BJ (cell line): ENCODE measurements at places on chromosomes 7 and 10. TPM values are rescaled to one million over a fixed set of nuclear protein-coding genes. Genes with fewer than 3 reads are reported as not detected.

Gene CACNB2
- polyA plus RNA-seq: 0.10 and 0.12 TPM in 2 replicates

Gene OR6B1
- not detected in 2 replicates for polyA plus RNA-seq

Gene SCIN
- polyA plus RNA-seq: 0.06 and 0.17 TPM in 2 replicates

Gene OR13A1
- polyA plus RNA-seq: not detected in 2 replicates

Gene CXCL12
- polyA plus RNA-seq: 201 and 217 TPM in 2 replicates

Gene VAX1
- 0.22 and 0.23 TPM in 2 replicates for polyA plus RNA-seq

Gene HOXA13
- 4.6 and 9.2 TPM in 2 replicates for polyA plus RNA-seq

Gene AFAP1L2
- 0.10 and 0.22 TPM in 2 replicates for polyA plus RNA-seq

Gene CPED1
- polyA plus RNA-seq: 18.3 and 22.0 TPM in 2 replicates

Gene ZNF3
- polyA plus RNA-seq: 17.2 and 17.4 TPM in 2 replicates

Gene IGF2BP3
- polyA plus RNA-seq: 13.4 and 14.4 TPM in 2 replicates

Gene GDF2
- not detected in 2 replicates for polyA plus RNA-seq

- no peak for DNase-seq
Observed at GRCh38 chr10:6146921-6147320, 55.8 kb upstream of the PFKFB3 start.

- DNase-seq: no peak
Observed at GRCh38 chr7:142001163-142001874, 5.6 kb downstream of the MGAM start.

DNA sequence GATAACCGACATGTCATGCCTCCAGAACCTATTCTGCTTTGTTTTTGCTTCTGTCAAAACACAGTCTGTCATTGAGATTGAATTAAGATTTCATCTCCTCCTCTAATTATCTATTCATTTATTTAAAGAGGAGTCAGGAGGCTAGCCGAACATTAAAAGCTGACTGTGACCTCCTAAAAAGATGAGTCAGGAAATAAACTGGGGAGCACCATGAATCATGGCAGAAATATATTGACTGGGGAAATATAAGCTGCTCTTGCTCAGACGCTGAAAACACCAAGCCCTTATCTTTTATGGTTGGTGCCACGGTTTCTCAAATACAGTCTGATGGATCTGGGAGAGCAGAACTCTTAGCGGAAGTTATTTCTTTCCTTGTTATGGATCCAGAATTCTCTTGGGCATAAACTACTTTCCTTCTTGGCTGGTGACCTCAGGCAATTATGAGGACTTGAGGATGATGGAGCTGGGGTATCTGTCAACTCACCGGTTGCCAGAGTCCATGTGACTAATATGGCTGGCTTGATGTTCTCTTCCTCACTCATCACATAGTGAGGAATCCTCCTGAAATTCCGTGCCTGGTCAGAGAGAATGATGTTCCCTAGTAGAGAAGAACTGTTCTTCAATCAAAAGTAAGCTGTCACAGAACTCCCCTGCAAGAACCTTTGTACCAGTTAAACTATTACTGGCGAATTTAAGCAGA is 307.6 kb upstream of the PHYHIPL start:
- no peak for DNase-seq

GRCh38 chr7:76086070-76086469 is 38.2 kb downstream of the MDH2 start:
- no peak for DNase-seq

- no peak for DNase-seq
Observed at GRCh38 chr7:150942001-150942590, 36.0 kb downstream of the KCNH2 start.

DNA sequence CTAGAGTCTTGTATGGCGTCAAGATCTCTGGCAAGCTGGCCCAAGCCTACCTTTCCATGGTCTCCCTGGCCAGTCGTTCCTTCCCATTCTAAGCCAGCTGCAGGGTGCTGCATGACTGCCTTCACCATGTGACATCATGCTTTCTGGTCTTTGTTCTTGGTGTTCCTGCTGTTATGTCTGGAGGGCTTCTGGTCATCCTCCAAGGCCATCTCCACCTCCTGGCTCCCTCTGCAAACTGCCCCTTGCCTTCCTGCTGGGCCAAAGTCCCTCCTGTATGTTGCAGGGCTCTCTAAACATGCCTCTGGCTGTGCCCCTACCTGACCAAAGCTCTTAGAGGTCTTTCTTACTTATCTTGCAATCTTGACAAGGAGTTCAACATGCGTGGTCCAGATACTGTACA is 44.4 kb upstream of the SHH start:
- DNase-seq: no peak

DNA sequence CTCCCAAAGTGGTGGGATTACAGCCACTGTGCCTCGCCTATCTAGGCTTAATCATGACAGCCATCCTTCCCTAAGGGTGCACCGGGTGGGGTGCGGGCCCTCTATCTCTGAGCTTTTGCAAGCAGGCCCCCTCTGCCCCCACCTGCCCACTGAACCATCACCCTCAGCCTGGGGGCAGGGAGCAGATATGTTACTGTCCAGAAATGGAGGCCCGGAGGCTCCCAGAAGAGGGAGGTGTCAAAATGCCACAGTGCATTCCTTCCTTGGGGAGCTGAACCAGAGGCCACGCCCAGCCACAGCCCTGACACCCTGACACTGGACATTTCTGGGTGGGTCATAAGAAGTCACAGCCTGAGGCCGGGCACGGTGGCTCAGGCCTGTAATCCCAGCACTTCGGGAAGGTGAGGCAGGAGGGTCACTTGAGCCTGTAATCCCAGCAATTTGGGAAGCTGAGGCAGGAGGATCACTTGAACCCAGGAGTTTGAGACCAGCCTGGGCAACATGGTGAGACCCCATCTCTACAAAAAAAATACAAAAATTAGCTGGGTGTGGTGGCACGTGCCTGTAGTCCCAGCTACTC is 129.8 kb upstream of the TNRC18 start:
- DNase-seq: no peak

DNA sequence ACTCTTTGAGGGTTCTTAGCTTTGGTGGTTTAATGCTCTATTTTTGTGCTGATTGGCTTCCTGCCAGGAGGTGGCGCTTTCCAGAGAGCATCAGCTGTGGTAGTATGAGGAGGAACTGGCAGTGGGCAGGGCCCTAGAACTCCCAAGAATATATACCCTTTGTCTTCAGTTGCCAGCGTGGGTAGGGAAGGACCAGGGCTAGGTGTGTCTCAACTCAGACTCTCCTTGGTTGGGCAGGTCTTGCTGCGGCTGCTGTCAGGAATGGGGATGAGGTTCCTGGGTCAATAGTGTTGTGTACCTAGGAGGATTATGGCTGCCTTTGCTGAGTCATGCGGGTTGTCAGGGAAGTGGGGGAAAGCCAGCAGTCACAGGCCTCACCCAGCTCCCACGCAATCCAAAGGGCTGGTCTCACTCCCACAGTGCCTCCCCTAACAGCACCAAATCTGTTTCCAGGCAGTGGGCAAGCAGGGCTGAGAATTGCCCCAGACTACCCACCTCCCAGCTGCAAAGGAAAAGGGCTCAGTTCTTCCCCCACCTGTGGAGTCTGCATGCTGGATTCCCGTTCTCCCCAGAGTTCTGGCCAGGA is 191.5 kb downstream of the PHTF2 start:
- no peak for DNase-seq

- no peak for DNase-seq
Observed at GRCh38 chr7:8084836-8085235, 116.2 kb downstream of the GLCCI1 start.

GRCh38 chr10:70820976-70821750 is 5.4 kb downstream of the SGPL1 start:
- DNase-seq: no peak

- no peak for DNase-seq
Observed at GRCh38 chr10:110150046-110150445, 57.4 kb upstream of the MXI1 start.
